ENCODE measurements at places on chromosomes 11 and 22. TPM values are rescaled to one million over a fixed set of nuclear protein-coding genes. Genes with fewer than 3 reads are reported as not detected.

GRCh38 chr11:109112821-109113280, 309.1 kb upstream of the C11orf87 start:
- DNase-seq, result no peak

DNA sequence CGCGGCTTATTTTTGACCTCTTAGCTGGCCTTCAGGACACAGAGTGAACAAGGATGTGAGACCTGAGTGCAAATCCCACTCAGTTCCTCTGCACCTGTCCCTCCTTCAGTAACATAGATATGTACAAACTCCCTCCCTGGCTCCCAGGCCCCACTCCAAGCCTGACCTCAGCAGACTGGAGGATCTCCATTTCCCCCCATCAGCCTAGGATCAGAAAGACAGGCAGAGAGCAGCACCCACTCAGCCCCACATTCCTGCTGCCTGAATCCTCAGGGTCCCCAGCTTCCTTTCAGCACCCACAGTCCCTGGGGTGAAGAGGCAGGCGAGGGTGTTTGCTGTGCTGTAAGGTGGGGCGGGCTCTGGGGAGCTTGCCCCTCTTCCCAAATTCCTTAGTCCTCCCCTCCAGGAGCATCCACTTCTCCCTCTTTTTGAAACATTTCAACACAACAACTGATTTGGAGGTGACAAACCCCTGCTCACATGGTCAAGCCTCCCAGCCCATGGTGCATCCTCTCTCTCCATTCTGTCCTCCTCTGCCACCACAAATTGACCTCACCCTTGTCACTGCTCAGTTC, 151.1 kb downstream of the FEZ1 start:
- DNase-seq, result no peak

- DNase-seq, result no peak
Observed at GRCh38 chr11:8273287-8273686, 9.6 kb upstream of the LMO1 start.

DNA sequence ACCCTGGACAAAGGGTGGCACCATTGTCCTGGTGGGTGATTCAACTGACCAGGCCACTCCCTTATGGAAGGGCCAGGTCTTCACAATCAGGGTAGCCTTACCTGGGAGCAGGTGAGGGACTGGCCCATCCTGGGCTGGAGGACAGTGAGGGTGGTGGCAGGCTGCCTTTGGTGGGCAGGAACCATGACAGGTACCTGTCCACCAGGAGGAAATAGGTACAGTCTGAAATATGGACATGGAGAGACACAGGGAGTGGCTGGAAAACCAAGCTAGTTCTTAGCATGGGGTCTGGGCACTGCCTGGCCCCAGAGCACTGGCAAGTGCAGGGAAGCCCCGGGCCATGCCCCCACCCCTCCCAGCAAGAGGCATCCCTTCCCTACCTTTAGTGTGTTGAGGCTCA, 113.8 kb downstream of the MED15 start:
- DNase-seq, result no peak

Gene PNPLA3
- polyA plus RNA-seq, result 0.46 TPM

Gene MFRP
- polyA plus RNA-seq, result 0.06 TPM

Data from right lung (tissue), 10 donors.